ENCODE measurements at places on chromosomes 13 and 19. TPM values are rescaled to one million over a fixed set of nuclear protein-coding genes. Genes with fewer than 3 reads are reported as not detected.

Gene CEACAM21
- 4.6 TPM for polyA plus RNA-seq

Gene WDR87
- not detected for polyA plus RNA-seq

Gene TNFRSF19
- polyA plus RNA-seq: 1.4 TPM

Gene PTH2
- polyA plus RNA-seq: not detected

Gene SYMPK
- polyA plus RNA-seq: 68.1 TPM

Gene LGALS7
- polyA plus RNA-seq: 1.1 TPM

Gene ZNF791
- 6.6 TPM for polyA plus RNA-seq

- no peaks in the 10 kb centered on the region for H3K4me1 ChIP-seq
- DNase-seq: no peak
- no peaks in the 10 kb centered on the region for H3K36me3 ChIP-seq
- H3K4me3 ChIP-seq: no peak overlapping the region
- H3K27me3 ChIP-seq: no peaks in the 10 kb centered on the region
Measured at GRCh38 chr13:47206111-47206510, 309.3 kb upstream of the HTR2A start.

- peak; percentile 88 for DNase-seq
- H3K4me1 ChIP-seq: peaks cover 8% of the 10 kb centered on the region
- no peak overlapping the region for H3K4me3 ChIP-seq
- H3K27me3 ChIP-seq: no peaks in the 10 kb centered on the region
Measured at GRCh38 chr19:518598-519231, 11.4 kb downstream of the TPGS1 start.

DNA sequence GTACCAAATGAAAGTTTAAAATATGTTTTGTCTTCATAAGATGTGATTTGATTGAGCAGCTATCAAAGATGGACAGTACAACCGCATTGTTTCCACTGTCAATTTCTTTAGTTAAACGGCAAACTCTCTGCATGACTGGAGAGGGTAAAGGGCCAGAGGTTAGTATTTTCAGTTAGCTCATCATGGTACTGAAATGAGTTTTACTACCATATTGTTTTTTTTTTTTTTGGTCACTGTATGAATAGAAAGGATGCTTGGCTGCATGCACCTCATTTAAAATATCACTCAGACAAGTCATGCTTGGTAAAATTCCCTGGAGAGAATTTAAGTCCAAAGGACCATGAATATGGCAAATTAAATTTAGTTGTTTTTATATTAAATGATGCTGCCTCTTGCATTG lies 942.1 kb upstream of the SPRY2 start:
- DNase-seq: no peak
- no peaks in the 10 kb centered on the region for H3K27me3 ChIP-seq
- no peak overlapping the region for H3K27ac ChIP-seq
- H3K4me3 ChIP-seq: no peak overlapping the region

DNA sequence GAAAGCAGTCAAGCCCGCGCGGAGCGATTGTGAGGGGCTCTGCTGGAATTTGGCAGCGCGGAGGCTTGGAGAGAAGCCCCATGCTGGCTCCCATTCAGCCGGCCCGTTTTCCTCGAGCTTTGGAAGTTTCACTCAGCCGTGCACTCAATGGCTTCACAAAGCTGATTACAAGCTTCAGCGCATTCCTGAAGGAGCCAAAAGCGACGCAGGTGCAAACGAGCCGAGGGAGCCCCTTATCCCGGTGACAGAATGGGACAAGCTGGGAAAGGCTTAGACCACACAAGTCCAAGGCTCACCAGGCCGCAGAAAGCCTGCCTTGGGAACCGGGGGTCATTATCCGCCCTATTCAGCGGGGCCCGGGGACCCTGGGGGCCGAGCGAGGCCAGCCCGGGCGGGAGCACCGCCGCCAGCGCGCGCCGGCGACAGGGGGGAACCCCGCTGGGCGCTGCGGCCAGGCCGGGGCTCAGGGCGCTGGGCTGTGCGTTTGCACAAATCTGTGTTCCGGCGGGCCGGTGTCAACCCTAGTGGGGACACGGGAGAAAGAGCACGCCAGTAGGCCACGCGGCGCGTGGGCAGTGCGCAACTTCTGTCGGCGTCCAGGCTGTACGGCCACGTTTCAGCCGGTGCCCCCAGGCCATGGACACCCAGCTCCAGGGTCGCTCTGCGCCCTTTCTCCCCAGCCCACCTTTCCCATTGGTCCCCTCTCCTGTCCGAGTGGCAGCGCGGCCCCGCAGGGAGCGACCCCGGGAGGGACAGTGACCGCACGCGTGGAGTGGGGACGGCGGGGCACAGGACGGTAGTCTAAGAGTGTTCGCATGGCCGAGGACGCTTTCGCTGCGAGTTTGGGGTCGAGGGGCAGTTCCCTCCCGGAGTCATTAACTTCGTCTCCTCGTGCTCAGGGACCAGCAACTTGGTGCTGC lies 37.3 kb downstream of the SOX1 start:
- H3K36me3 ChIP-seq: no peaks in the 10 kb centered on the region
- H3K4me1 ChIP-seq: no peaks in the 10 kb centered on the region
- H3K4me3 ChIP-seq: no peak overlapping the region

- no peaks in the 10 kb centered on the region for H3K27me3 ChIP-seq
- H3K4me1 ChIP-seq: peaks cover 4% of the 10 kb centered on the region
- peaks cover 9% of the 10 kb centered on the region for H3K36me3 ChIP-seq
- H3K27ac ChIP-seq: no peak overlapping the region
- H3K4me3 ChIP-seq: peak overlapping the region; percentile 55
- no peak for DNase-seq
Measured at GRCh38 chr19:52398081-52398441, 412 bp downstream of the ZNF528 start.

DNA sequence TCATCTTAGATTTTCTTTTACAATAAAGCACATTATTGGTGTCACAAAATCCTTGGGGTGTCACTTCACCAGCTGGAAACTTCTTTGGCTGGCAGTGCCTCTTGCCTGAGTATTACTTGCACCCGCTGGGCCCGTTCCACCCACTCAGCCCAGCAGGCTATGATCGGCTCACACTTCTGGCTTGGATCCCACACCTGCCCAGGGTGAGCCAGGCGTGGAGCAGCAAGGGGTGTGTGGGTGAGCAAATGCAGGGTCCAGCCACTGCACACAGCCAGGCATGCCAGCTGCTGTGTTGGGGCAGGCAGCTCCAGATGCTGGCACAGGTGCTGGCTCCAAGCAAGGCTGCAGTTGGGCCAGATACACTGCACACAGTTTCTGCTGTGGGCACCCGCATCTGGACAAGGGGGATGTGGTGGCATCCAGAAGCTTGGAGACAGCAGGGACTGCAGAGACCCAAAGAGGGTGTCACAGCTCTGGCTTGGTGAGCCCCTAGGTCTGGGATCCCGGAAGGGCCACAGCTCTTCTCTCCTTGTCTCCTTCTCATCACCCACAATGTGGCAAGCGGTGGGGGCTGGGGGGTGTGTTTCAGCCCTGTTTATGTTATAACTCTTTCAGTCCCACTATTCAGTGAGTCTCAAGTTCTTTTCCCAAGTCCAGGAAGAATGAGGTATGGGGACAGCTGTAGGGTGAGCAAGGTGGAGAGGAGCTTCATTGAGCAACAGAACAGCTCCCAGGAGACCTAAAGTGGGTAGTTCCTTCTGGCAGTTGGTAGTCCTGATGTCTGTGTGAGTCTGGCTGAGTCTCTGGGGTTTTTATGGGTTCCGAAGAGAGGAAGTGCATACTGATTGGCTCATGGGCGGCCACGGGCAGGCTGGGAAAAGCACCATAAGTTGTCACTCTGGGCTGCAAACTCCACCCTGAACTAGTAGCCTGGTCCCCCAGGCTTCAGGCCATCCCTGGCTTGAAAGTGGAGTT lies 25.3 kb upstream of the TBC1D4 start:
- H3K4me3 ChIP-seq: no peak overlapping the region
- H3K27ac ChIP-seq: no peak overlapping the region
- H3K4me1 ChIP-seq: no peaks in the 10 kb centered on the region
- no peaks in the 10 kb centered on the region for H3K27me3 ChIP-seq
- DNase-seq: no peak

DNA sequence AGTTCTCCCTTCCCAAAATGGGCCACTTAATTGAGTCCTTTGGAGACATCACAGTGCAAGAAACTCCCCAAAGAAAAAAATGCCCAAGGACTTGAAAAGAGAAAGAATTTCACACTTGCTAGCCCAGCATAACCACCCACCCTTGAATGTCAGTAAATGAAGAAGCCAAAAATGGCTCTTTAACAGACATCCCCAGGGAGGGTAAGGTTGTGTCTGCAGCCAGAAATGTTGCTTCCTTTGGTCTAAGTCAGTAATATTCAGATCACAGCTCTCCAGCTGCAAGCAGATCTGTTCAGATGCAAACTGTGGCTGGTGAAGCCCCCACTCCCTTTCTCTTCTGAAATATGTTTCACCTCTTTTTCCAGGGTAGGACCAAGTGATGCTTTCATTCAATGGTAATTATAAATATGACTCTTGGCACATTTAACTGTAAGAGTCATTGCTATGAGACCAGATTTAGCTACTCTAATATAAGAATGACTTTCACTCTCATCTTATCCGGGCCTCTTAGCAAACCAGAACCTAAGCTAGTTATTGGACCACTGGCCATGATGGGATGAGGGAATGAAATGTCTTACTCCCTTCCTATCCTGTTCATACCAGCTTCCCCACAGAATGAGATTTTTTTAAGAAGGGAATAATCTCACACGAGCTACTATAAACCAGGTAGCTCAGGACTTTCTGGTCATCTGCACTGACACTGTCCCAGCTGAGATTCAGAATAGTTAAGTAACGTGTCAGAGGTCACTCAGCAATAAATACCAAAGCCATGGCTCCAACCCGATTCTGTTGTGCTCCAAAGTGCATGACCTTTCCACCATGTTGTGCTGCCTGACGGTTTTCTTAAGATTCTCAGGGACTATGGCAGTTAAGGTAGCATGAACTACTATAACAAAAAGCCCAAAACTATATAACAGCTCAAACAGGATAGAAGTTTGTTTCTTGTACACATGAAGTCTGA lies 234.1 kb downstream of the FOXO1 start:
- H3K27ac ChIP-seq: no peak overlapping the region
- no peak for DNase-seq
- H3K36me3 ChIP-seq: no peaks in the 10 kb centered on the region
- peaks cover 2% of the 10 kb centered on the region for H3K4me1 ChIP-seq
- H3K27me3 ChIP-seq: no peaks in the 10 kb centered on the region

GRCh38 chr13:91241221-91241933 lies 106.1 kb upstream of the MIR17HG start:
- H3K27ac ChIP-seq: no peak overlapping the region
- H3K36me3 ChIP-seq: no peaks in the 10 kb centered on the region
- no peak for DNase-seq
- H3K4me1 ChIP-seq: no peaks in the 10 kb centered on the region

- no peaks in the 10 kb centered on the region for H3K36me3 ChIP-seq
- no peak overlapping the region for H3K27ac ChIP-seq
- no peak for DNase-seq
- no peak overlapping the region for H3K4me3 ChIP-seq
- H3K4me1 ChIP-seq: no peaks in the 10 kb centered on the region
- no peaks in the 10 kb centered on the region for H3K27me3 ChIP-seq
Measured at GRCh38 chr13:111623743-111624505, 303.5 kb downstream of the TEX29 start.

GRCh38 chr19:30342901-30343300 lies 29.3 kb upstream of the ZNF536 start:
- no peak overlapping the region for H3K27ac ChIP-seq
- no peak for DNase-seq
- H3K4me3 ChIP-seq: no peak overlapping the region
- no peaks in the 10 kb centered on the region for H3K36me3 ChIP-seq
- no peaks in the 10 kb centered on the region for H3K27me3 ChIP-seq
- H3K4me1 ChIP-seq: no peaks in the 10 kb centered on the region

- no peaks in the 10 kb centered on the region for H3K36me3 ChIP-seq
- peaks cover 8% of the 10 kb centered on the region for H3K4me1 ChIP-seq
- DNase-seq: no peak
- no peak overlapping the region for H3K4me3 ChIP-seq
- no peak overlapping the region for H3K27ac ChIP-seq
Measured at GRCh38 chr19:55299991-55300390, 16.2 kb downstream of the BRSK1 start.
